ENCODE measurements at places on chromosomes 1 and 21. TPM values are rescaled to one million over a fixed set of nuclear protein-coding genes. Genes with fewer than 3 reads are reported as not detected.

DNA sequence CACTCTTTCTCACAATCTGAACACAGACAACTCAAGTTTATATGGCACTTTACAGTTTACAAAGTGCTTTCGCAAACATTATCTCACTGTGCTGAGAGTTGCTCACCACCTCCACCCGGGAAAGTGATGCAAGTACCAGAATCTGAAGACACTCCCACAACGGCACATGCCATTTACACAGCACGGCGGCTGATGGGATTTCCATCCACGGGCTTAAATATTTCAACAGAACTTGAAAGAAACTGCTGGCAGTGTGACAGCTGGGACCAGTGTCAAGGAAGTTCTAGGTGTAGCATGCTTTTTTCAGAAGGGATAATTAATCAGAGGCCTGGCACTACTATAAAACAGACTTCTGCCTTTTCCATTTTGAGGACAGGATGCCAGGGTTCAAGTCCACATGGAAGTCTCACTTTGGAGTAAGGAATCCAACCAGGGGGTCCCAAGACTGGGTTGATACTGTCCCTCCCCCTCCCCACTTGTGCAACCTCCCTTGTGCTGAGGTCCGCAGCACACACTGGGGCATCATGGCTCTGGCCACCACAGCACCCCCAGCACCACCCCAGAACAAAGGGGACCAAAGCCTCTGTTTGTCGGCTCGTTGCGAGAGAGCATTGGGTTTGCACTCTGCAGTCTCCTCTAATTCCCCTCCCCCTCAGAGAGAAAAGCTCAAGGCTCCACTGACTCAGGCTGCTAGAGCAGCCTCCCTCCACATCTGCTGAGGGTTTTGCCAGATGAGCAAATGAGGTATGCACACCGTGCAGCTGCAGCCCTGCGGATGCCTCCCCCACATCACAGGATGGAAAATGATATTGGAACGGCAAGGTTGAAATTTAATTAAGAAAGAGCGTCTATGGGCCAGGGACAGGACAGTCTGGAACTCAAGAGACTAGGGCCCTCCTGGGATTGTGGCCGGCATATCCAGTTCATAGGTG, 154.9 kb downstream of the TGFBR3 start:
- no peak overlapping the region for H3K4me3 ChIP-seq
- DNase-seq: no peak
- H3K36me3 ChIP-seq: no peaks in the 10 kb centered on the region
- no peaks in the 10 kb centered on the region for H3K27me3 ChIP-seq

GRCh38 chr1:56409112-56409691, 170.2 kb downstream of the PLPP3 start:
- no peak overlapping the region for H3K4me3 ChIP-seq
- H3K36me3 ChIP-seq: no peaks in the 10 kb centered on the region
- no peaks in the 10 kb centered on the region for H3K27me3 ChIP-seq
- peaks cover 5% of the 10 kb centered on the region for H3K4me1 ChIP-seq

DNA sequence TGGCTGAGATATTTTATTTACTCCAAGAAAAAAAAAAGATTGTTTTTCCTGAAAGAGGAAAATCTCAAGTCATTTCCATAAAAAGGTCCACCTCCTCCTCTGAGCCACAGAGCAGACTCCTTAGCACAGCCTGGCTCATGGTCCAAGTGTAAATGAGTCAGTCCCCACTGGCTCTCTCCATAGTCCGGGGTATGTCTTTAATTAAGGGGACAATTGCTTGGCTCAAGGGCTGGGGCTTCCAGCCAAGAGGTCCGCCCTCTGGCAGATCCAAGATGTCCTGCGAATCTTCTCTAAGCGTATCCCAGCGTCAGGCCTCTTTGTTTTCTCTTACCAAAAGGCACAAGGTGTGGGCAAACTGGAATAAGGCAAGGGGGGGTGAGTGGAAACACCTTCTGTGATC, 33.3 kb downstream of the FOXD2 start:
- DNase-seq: no peak
- H3K27ac ChIP-seq: no peak overlapping the region
- H3K4me3 ChIP-seq: no peak overlapping the region
- H3K36me3 ChIP-seq: no peaks in the 10 kb centered on the region
- no peaks in the 10 kb centered on the region for H3K4me1 ChIP-seq

GRCh38 chr1:229579059-229579673, 20.7 kb upstream of the ABCB10 start:
- peak overlapping the region; percentile 40 for H3K27ac ChIP-seq
- peaks cover 2% of the 10 kb centered on the region for H3K4me1 ChIP-seq
- H3K27me3 ChIP-seq: no peaks in the 10 kb centered on the region

DNA sequence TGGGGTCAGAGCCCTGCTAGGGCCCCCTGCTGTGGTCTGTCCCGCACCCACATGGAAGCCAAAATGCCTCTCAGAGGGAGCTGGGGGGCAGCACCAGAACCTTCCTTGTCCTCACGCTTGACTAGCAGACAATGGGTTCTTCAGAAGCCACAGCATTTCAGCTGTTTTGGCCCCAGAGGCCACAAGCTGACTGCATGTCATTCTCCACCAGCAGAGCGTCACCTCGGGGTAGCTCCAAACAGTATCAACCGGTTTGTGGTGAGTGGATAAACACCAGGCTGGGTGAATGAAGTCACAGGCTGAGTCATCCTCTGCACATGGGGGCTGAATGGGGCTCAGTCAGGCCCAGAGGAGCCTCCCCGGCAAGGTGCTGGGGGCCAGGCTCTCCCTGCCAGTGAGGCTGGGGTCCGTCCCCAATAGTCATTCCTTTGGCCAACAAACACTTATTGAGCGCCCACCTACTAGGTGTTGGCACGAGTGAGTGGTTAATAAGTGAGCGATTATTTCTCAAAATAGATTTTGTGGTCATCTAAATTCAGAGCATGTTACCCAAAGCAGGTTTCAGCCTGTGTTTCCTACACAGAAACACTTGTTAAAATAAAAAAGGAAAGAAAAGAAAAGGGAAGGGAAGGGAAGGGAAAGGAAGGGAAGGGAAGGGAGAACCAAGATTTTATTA, 9.1 kb downstream of the OLIG1 start:
- peaks cover 50% of the 10 kb centered on the region for H3K27me3 ChIP-seq
- no peak overlapping the region for H3K27ac ChIP-seq
- H3K4me1 ChIP-seq: no peaks in the 10 kb centered on the region
- no peak for DNase-seq
- H3K36me3 ChIP-seq: no peaks in the 10 kb centered on the region
- H3K4me3 ChIP-seq: no peak overlapping the region

DNA sequence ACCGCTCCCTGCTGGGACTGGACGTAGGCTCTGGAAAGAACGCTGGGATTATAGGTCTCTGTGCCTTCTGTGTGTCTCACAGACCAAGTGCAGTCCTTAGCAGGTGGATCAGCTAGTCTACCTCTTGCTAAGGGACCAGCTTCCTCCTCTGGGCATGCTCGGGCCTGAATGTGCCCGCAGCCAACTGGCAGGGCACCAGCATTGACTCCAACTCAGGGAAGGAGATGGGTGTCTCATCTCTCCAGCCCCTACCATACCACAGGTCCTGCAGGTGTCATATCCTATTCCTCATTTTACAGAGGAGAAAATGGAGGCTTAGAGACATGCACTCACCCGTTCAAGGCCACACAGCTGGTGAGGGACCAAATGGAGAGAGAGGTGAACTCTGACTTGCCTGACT, 340.2 kb downstream of the PTPRU start:
- H3K27ac ChIP-seq: no peak overlapping the region
- H3K4me3 ChIP-seq: no peak overlapping the region
- H3K4me1 ChIP-seq: no peaks in the 10 kb centered on the region
- DNase-seq: no peak
- H3K36me3 ChIP-seq: no peaks in the 10 kb centered on the region
- H3K27me3 ChIP-seq: no peaks in the 10 kb centered on the region

GRCh38 chr21:39537571-39537970, 75.2 kb upstream of the B3GALT5 start:
- H3K36me3 ChIP-seq: no peaks in the 10 kb centered on the region
- H3K4me3 ChIP-seq: no peak overlapping the region
- H3K27me3 ChIP-seq: no peaks in the 10 kb centered on the region
- H3K4me1 ChIP-seq: no peaks in the 10 kb centered on the region
- no peak overlapping the region for H3K27ac ChIP-seq

ERICH3 gene
- polyA plus RNA-seq: 0.78 TPM

PCP4 gene
- 13.1 TPM for polyA plus RNA-seq

CNTN2 gene
- polyA plus RNA-seq: 0.27 TPM

C1orf122 gene
- 33.0 TPM for polyA plus RNA-seq

All from thymus (tissue), 14 donors.